Hepatocyte (in vitro differentiated cells): ENCODE measurements at places on chromosomes 1 and 21. TPM values are rescaled to one million over a fixed set of nuclear protein-coding genes. Genes with fewer than 3 reads are reported as not detected.

DNA sequence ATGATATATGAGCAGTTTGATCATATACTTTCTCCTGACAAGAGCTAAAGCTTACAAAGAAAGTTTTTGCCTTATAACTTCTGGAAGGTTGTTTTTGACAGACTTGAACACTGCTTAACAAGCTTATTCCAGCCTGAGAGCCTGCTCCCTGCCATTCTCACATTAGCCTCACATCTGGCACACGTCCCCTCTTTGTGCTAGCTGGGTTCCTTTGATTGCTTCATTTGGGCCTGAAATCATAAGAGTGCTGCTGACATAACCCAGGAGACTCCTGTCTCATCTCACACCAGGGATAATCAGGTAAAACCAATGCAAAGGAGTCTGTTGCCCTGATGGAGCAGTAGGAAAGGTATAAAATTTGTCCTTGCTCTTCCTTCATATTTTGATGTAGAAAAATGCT, 1411.7 kb upstream of the B3GALT2 start:
- DNase-seq: no peak

GRCh38 chr1:197902131-197902453, 338 bp upstream of the C1orf53 start:
- no peak for DNase-seq

DNA sequence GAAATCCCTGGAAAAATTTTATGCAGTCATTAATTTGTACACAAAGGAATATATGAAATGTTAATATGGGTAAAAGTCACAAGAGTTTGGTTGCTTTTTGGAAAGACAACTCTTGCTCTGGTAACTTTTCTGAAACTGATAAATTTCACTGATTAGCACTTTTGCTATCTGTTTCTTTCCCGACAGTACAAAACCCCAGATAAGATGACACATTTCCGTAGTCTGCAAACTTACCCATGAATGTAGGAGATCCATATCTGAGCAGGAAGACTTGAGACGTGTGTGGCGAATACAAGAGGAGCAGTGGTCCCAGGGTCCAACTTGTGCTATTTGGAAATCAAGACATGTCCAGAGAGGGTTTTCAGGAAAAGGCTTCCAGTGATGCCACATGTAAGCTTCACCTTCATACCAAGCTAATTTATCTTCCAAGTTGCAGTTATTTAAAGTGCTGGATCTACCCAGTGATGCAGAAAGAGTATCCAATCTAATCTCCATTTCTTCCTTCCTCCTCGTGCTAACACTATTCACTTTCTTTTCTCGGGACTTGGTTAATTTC, 35.9 kb upstream of the SAMSN1 start:
- DNase-seq: no peak

- DNase-seq: peak; percentile 78
Observed at GRCh38 chr1:39102537-39103327, 76.6 kb downstream of the NDUFS5 start.

Gene OR10J1
- polyA plus RNA-seq: not detected in 2 replicates

Gene PRRX1
- polyA plus RNA-seq: 9.8 and 11.0 TPM in 2 replicates

GRCh38 chr1:151760597-151761385, 2.5 kb downstream of the MRPL9 start:
- no peak for DNase-seq

Gene DYNLT4
- 2.2 and 3.0 TPM in 2 replicates for polyA plus RNA-seq

Gene MYOC
- not detected in 2 replicates for polyA plus RNA-seq

DNA sequence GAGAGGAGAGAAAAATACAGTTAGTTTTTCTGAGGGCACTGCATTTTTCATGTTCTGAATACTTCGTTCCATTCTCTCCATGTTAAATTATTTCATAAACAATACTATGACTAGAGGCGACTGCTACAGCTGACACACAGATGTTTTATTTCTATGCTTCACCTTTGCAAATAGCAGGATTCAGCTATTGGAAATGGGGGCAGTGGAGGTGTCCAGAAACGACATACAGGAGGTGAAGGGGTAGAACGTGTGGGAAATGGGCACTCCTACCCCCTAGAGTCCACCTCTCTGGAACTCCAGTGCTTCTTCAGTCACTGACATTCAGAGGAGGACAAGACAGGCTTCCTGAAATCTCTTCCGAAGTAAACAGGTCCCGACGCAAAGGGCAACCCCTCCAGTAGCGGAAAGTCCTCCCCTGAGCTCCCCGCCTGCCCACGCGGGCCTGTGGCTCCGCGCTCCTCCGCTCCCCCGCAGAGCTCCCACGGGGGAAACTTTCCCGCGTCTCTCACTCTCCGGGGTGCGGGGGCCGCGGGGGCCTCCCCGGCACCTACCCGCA, 480 bp downstream of the DPYD start:
- no peak for DNase-seq

GRCh38 chr1:2590233-2591141, 3.9 kb downstream of the PRXL2B start:
- DNase-seq: no peak

Gene SLC44A5
- polyA plus RNA-seq: 0.88 and 2.1 TPM in 2 replicates
